ENCODE measurements at places on chromosomes 2 and 18.

- no peak for DNase-seq
Observed at GRCh38 chr18:73409242-73409641, 541.5 kb upstream of the NETO1 start.

- no peak for DNase-seq
Observed at GRCh38 chr2:168599738-168600137, 143.7 kb downstream of the CERS6 start.

- DNase-seq: no peak
Observed at GRCh38 chr2:120896901-120897300, 161.2 kb downstream of the GLI2 start.

GRCh38 chr18:58110398-58110797, 66.4 kb downstream of the NEDD4L start:
- DNase-seq: no peak

GRCh38 chr2:191225690-191226089, 19.5 kb upstream of the MYO1B start:
- no peak for DNase-seq

DNA sequence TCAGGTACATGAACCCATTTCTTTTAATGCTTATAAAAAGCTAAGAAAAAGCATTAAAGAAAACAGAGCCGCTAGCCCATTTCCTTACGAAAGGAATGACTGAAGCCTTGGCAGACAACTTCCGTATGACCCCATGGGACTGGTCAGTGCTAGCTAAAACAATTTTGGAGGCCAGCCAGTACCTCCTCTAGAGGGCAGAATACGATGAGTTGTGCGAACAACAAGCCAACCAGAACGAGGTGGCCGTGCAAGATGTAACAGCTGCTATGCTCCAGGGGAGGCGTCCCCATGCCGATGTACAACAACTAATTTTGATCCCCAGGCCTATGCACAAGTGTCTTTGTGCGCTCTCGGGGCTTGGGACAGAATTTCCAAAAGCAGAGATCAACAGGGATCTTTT, 16.7 kb downstream of the MAP3K2 start:
- DNase-seq: no peak

DNA sequence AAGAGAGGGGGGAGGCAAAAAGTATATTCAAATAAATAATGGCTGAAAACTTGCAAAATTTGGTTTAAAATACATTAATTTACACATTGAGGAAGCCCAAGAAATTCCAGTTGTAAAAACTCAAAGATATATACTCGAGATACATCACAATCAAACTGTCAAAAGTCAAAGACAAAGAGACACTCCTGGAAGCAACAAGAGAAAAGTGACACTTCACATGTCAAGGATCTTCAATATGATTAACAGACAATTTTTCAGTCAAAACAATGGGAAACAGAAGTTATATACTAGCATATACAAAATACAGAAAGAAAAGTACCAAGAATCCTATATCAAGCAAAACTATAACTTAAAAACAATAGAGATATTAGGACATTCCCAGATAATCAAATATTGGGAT, 170.2 kb downstream of the CCDC178 start:
- no peak for DNase-seq

- no peak for DNase-seq
Observed at GRCh38 chr2:160510617-160511016, 17.0 kb upstream of the RBMS1 start.

- peak; percentile 11 for DNase-seq
Observed at GRCh38 chr2:168246483-168247340, 683 bp downstream of the STK39 start.

GRCh38 chr2:47214990-47215389, 59.9 kb upstream of the STPG4 start:
- DNase-seq: no peak

All from NCI-H1436 (cell line).